ENCODE measurements at places on chromosomes 7 and 10.

DNA sequence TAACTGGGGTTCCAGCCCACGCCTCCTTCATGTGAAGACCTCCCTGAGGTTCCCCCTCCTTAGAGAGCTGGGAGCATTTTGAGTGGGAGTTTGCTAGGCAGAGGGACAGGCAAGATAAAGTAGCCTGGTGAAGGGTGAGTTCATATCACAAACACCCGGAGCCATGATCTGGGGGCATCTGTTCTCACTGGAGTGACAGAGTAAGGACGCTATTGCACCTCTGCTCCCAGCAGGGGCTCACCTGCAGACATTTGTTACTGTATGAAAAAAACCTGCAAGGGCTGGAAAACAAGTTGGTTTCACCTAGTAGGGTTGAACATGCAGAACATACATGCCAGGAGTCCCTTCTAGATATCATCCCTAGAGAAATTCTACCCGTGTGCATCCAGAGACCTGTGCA lies 88.4 kb downstream of the CARD11 start:
- DNase-seq, result no peak

DNA sequence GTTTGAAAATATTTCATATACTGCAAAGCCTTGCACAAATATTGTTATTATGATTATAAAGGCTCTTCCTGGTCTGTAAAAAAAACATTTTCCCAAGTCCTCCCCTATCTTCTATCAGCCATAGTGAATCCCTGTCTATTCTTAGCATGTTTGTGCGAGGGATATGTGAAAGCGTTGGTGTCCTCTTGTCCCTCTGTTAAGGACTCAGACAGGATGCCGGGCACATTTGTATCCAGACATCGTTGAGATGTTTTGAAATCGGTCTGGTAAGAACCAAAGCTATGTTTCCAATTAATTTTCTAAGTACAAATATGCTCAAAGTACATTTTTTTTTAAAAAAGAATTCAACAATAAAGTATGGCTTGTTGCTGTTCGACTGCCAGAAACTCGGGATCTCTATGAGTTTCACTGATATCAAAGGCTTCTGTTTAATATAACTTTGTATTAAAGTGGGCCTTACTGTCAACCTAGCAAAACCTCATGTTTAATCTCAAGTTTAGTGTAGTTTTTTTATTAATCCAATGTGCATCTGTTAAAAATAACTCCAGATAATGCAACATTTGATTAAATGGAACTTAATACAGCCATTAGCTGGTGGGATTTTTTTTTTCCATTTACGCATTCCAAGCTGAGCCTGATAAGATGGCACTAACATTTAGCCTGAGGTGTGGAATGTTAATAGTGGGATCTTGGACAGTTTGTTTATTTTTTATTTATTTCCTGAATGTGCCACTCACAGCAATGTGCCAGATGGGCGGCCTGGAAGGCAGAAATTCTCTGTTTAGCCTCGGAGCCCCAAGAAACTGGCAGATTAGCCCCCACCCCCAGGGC lies 754.3 kb downstream of the LRMDA start:
- no peak for DNase-seq

- no peak for DNase-seq
Observed at GRCh38 chr7:25448301-25448700, 220.0 kb upstream of the NPVF start.

GRCh38 chr7:117126676-117127075 lies 173.4 kb downstream of the ST7 start:
- no peak for DNase-seq

DNA sequence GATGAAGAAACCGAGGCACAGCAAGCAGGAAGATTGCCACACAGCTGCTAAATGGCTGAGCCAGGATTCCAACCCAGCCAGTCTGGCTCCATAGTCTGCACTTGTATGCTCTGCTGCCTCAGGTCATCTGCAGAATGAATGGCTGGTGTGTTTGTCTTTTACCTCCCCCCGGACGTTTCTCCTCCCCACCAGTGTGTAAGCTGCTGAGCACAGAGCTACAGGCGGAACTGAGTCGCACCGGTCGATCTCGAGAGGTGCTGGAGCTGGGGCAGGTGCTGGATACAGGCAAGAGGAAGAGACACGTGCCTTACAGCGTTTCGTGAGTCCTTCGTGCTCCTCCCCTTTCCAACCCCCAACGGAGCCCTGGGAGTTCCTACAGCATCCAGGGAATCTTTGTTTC lies 2.6 kb downstream of the CNPY4 start:
- DNase-seq, result no peak

DNA sequence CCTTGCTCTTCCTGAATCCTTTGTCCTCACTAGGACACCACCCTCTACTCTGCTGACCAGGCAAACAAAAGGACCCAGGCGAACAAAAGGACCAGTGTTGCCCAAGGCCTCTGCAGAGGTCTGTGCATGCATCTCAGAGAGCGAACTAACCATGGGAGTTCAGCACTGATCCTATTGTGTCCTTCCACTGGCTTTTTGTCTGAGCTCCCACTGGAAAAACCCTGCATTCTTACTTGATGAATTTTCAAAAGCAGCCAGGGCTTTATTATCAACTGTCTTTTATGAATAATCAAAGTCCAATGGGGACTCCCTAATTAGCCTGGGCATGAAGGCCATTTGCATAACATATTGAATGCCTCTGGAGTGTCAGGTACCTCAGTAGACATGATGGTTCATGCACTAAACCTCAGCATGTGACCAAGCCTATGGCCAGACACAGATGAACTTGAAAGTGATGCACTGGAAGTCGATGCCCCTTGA lies 140.6 kb downstream of the KCNMA1 start:
- no peak for DNase-seq

DNA sequence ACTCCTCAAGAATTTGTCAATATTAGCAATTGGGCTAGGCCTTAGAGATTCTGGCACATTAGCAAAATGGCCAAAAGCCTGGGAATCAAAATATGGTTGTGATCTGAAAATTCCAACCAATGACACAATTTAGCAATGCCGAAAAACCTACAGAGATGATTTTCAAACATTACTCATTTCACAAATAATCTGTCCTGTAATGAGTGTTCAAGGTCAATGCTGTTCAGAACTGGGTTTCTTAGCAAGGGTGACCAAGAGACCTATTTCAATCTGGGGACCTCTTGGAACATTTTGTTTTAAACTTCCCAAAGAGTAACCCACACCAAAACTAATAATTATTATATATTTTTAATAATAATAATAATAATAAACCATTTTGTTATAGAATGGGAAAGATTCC lies 24.1 kb downstream of the ELMO1 start:
- DNase-seq, result no peak

GRCh38 chr7:130489140-130489983 lies 2.5 kb upstream of the MEST start:
- DNase-seq, result no peak

DNA sequence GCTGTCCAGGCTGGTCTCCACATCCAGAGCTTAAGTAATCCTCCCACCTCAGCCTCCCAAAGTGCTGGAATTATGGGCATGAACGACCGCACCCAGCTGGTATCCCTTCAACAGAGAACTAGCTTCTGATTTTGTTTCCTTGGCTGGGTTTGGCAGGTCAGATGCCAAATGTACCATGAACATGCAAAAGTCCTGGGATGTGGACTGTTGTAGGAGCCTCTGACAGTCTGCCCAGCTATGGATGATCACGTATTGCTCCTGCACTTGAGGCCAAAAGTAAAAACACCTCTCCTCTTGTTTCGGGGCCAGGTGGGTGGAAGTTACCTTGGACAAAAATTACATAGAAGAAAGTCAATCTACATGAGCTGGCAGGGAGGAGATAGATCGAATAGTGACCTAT lies 699.5 kb downstream of the TYW1 start:
- DNase-seq, result no peak

DNA sequence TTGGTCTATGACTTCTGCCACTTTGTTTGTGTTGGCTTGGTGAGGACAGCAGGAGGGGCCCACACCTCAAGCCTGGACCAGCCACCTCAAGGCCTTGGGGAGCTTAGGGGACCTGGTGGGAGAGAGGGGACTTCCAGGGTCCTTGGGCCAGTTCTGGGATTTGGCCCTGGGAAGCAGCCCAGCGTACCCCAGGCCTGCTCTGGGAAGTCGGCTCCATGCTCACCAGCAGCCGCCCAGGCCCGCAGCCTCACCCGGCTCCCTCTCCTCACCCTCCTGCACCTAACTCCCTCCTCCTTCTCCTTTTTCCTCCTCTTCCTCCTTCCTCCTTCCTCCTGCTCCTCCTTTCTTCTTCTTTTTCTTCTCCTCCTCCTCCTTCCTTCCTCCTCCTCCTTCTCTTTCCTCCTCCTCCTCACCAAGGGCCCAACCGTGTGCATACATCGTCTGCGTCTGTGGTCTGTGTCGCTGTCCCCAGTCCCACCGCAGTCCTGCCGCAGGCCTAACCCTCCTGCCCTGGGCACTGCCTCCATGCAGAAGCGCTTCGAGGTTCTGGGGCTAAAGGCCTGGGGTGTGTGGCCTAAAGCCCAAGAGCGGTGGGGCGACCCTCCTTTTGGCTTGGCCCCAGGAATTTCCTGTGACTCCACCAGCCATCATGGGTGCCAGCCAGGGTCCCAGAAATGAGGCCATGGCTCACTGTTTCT lies 5.3 kb downstream of the EN2 start:
- no peak for DNase-seq

GRCh38 chr10:61766927-61767326 lies 104.2 kb downstream of the CABCOCO1 start:
- no peak for DNase-seq

DNA sequence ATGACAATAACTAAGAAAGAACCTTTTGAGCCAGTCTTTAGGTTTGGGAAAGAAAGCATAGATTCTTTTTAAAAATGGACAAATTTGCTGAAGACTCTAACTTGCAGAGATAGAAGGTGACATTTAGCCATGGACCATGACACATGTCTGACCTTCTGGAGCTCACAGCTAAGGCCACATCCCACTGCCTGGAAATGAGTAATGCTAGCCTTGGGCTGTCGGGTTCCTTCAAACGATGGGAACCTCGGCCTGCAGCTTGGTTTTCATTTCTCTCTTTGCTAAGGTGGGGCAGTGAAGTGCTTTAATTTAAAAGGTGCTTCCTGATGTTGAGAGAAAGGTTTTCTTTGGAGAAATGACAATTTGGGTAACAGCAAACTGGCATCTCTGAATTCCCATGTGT lies 223.2 kb downstream of the FANK1 start:
- DNase-seq, result no peak

GRCh38 chr10:12814166-12814565 lies 187.3 kb downstream of the CCDC3 start:
- no peak for DNase-seq
